A673 (cell line): ENCODE measurements at places on chromosomes 12 and 14. TPM values are rescaled to one million over a fixed set of nuclear protein-coding genes. Genes with fewer than 3 reads are reported as not detected.

- H3K27me3 ChIP-seq, result no peaks in the 10 kb centered on the region
- no peak overlapping the region for H3K4me3 ChIP-seq
These were observed 53.0 kb downstream of the IFNG-AS1 start for GRCh38 chr12:68042212-68042699.

- H3K4me1 ChIP-seq, result peaks cover 20% of the 10 kb centered on the region
- H3K4me3 ChIP-seq, result peak overlapping the region; percentile 89
- H3K36me3 ChIP-seq, result peaks cover 4% of the 10 kb centered on the region
- peak overlapping the region; percentile 71 for H3K27ac ChIP-seq
These were observed 1.6 kb downstream of the CCDC88C start for GRCh38 chr14:91415794-91416743.

DNA sequence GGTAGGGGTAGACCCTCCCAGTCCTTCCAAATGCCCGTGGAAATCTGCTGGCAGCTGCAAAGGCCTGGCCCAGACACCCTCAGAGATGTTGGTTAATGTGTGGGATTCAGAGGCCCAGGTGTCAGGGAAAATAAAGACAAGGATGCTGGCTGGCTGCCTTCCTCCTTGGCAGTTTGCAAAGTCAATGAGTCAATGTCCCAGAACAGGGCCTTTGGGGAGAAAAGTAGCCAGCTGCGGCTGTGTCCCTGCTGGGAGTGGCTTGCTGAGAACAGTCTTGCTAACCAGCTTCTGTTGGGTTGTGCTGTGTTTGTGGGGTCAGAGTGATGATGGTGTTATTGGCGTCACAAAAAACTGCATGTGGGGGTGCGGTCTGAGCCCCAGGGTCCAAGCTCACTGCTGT, 29.2 kb downstream of the GLRX5 start:
- DNase-seq, result no peak
- H3K4me3 ChIP-seq, result no peak overlapping the region
- no peaks in the 10 kb centered on the region for H3K4me1 ChIP-seq
- H3K27ac ChIP-seq, result no peak overlapping the region
- no peaks in the 10 kb centered on the region for H3K27me3 ChIP-seq

- DNase-seq, result no peak
- H3K27ac ChIP-seq, result no peak overlapping the region
- H3K36me3 ChIP-seq, result no peaks in the 10 kb centered on the region
- H3K27me3 ChIP-seq, result no peaks in the 10 kb centered on the region
- H3K4me3 ChIP-seq, result no peak overlapping the region
These were observed 14.4 kb downstream of the TSPAN9 start for GRCh38 chr12:3091382-3092241.

DNA sequence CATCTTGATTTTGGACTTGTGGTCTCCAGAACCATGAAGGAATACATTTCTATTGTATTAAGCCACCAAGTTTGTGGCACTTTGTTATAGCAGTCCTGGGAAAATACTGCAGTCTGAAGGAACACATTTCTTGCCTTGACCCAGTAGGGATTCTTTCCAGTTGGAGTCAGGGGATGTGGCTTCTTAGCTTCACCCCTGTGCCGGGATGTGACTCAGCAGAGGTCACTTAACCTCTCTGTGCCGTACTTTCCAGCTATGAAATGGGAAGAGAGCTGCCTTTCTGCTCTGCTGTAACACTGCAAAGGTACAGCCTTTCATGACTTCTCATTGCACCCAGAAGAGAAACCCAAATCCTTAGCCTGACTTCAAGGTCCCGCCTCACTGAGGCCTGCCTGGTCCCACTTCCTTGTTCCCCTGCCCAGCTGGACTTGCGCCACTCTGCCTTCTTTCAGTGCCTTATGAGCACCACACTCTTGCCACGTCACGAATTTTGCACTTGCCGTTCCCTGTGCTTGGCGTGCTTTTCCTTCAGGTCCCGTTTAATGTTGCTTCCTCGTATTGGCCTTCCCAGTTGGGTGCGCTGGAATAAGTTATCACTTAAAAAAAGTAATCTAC, 24.2 kb downstream of the CHST11 start:
- H3K4me1 ChIP-seq, result no peaks in the 10 kb centered on the region
- H3K36me3 ChIP-seq, result no peaks in the 10 kb centered on the region
- H3K27ac ChIP-seq, result no peak overlapping the region
- H3K27me3 ChIP-seq, result no peaks in the 10 kb centered on the region
- H3K4me3 ChIP-seq, result no peak overlapping the region

- H3K36me3 ChIP-seq, result no peaks in the 10 kb centered on the region
- H3K4me3 ChIP-seq, result no peak overlapping the region
- H3K4me1 ChIP-seq, result peaks cover 5% of the 10 kb centered on the region
These were observed 50.0 kb downstream of the PPFIBP1 start for GRCh38 chr12:27573972-27574371.

GRCh38 chr14:36479344-36479743, 40.7 kb downstream of the NKX2-1 start:
- H3K36me3 ChIP-seq, result no peaks in the 10 kb centered on the region
- H3K4me1 ChIP-seq, result no peaks in the 10 kb centered on the region
- no peak for DNase-seq
- no peak overlapping the region for H3K4me3 ChIP-seq
- H3K27me3 ChIP-seq, result peaks cover 58% of the 10 kb centered on the region
- no peak overlapping the region for H3K27ac ChIP-seq

DNA sequence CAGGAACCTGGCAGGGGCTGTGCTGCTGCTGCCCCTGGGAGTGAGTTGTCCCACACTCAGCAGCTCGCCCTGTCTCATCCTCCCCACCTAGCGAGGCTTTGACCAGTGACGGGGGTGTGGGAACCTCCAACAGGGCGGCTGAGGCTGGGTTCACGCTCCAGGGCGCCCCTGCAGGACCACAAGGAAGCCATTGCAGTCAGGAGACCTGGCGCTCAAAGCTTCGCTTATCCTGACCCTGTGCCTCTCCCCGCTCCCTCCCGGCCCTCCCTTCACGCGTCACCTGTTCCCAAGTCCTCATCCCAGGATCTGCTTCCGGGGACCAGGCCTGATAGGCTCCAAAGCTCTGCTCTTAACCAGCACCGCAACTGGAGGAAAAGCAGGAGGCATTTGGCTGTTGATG, 272.0 kb upstream of the SFSWAP start:
- H3K27ac ChIP-seq, result no peak overlapping the region
- no peak for DNase-seq
- H3K36me3 ChIP-seq, result no peaks in the 10 kb centered on the region

- DNase-seq, result no peak
- no peaks in the 10 kb centered on the region for H3K36me3 ChIP-seq
- peaks cover 3% of the 10 kb centered on the region for H3K4me1 ChIP-seq
- no peaks in the 10 kb centered on the region for H3K27me3 ChIP-seq
- H3K4me3 ChIP-seq, result no peak overlapping the region
These were observed 50.4 kb downstream of the MAGOHB start for GRCh38 chr12:10563002-10563401.

DNA sequence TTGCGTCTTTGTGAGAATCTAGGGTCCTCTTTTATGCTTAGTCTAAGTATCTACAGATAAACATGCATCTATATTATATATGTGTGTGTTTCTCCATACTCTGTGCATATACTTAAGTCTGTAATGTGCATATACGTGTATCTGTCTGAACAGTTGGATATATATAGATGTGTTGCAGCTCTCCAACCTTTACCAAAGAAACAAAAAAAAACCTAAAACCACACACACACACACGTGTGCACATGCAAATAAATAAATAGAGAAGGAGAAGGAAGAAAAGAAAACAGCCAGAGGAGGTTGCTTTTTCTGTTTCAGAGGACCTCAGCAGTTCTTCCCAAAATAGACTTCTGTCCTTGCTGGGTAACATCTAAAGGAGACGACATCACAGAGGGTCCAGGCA, 244.9 kb downstream of the CACNA1C start:
- H3K27ac ChIP-seq, result no peak overlapping the region
- peaks cover 5% of the 10 kb centered on the region for H3K4me1 ChIP-seq

GRCh38 chr12:65495233-65495632, 216.8 kb downstream of the MSRB3 start:
- H3K27me3 ChIP-seq, result no peaks in the 10 kb centered on the region
- DNase-seq, result no peak
- no peak overlapping the region for H3K27ac ChIP-seq
- no peak overlapping the region for H3K4me3 ChIP-seq
- H3K36me3 ChIP-seq, result no peaks in the 10 kb centered on the region

GRCh38 chr12:49689785-49690184, 17.4 kb downstream of the FMNL3 start:
- no peak for DNase-seq
- H3K36me3 ChIP-seq, result no peaks in the 10 kb centered on the region
- no peak overlapping the region for H3K4me3 ChIP-seq
- no peaks in the 10 kb centered on the region for H3K27me3 ChIP-seq
- peaks cover 3% of the 10 kb centered on the region for H3K4me1 ChIP-seq

DNA sequence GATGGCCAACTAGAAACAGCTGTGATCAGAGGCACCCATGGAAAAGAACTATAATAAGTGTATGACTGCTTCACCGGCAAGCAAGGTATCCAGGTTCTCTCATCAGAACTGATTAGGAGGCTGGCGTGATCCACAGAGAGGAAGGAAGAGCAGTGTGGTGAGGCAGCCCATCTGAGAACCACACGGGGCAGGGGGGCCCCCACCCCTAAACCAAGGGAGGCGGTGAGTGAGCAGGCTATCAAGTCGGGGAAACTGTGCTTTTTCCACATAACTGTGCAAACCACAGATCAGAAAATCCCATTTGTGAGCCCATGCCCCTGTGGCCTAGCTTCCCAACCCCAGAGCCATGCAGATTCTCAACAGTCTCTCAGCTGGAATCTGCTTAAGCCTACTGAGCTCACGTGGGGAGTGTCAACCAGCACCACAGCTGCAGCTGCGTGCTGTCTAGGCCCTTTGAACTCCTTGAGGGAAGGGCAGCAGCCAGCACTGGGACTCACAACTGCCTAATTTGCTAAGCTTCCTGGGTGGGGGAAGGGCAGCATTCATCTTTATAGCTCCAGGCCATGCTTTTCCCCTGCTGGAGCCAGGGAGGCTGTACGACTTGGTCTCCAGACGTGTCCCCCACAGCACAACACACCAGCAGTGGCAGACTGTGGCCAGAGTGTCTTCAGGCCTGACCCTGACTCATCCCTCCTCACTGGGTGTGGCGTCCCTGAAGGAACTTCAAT, 444.4 kb upstream of the ATP2B1 start:
- no peaks in the 10 kb centered on the region for H3K36me3 ChIP-seq
- H3K27ac ChIP-seq, result no peak overlapping the region
- peak; percentile 6 for DNase-seq
- H3K27me3 ChIP-seq, result no peaks in the 10 kb centered on the region
- H3K4me3 ChIP-seq, result no peak overlapping the region

DNA sequence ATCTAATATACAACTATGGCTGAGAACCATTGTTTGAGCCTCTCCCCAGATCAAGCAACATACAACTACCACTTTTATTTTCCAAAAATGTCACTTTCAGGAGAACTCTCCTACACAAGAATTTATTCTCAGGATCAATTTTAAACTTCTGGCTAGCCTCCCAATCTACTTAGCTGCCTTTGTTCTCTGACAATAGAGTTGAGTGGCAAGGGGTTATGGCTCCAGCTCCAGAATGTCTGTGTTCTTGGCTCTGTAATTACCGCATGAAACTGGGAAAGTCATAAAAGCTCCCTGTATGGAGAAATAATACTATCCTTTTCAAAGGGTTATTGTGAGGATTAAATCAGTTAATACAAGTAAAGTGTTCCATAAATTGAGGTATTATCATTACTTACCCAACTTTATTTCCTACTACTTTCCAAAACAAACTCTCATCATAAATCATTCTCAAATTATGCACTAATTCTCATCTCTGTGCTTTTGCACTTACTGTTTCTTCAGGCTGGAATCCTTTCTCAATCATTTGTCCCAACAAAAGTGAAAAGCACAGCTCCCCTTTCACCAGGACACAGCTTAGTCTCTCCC, 121.9 kb downstream of the GARIN6 start:
- peak; percentile 38 for DNase-seq
- H3K27me3 ChIP-seq, result peaks cover 25% of the 10 kb centered on the region
- no peak overlapping the region for H3K27ac ChIP-seq
- H3K4me1 ChIP-seq, result no peaks in the 10 kb centered on the region
- H3K4me3 ChIP-seq, result no peak overlapping the region

- H3K4me3 ChIP-seq, result no peak overlapping the region
- peaks cover 25% of the 10 kb centered on the region for H3K4me1 ChIP-seq
- DNase-seq, result no peak
- H3K27ac ChIP-seq, result no peak overlapping the region
- peaks cover 64% of the 10 kb centered on the region for H3K36me3 ChIP-seq
These were observed 50.5 kb downstream of the SSH1 start for GRCh38 chr12:108806921-108807320.

DNA sequence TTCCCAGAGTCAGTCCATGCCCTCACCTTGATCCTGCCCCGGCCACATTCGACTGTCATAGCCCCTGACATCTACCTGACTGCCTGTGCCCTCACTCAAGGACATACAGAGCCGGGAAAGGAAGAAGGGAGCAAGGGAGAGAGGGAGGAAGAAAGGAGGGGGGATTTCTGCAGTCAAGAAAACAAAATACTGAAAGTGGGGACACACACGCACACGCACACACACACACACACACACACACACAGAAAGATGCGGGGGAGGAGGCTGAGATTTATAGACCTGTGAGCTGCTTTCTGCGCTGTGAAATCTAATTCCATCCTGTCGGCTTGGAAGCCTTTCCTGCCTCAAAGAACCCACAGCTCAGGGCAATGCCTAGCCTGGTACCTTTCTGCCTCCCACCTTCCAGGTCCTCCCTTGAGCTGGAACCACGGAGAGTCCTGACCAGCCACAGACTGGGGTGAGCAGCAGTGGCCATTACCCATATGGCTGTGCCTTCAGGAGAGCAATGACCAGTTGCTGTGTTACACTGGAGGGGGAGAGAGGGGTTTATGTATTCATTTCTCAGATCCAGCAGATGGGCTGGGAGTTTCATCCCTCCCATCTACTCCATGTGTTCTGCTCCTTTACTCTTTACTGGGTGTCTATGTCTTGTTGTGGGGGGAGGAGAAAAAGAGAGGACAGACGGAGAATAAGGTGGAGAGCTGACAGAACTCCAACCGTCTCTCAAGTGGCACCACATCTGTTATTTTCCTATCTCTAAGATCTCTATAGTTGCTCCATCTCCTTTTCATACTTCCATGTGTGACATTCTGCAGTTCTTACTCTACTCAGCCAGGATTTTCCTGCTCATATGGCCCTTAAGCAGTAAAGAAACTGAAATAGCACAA, 12.9 kb downstream of the C14orf93 start:
- DNase-seq, result peak; percentile 45
- no peaks in the 10 kb centered on the region for H3K27me3 ChIP-seq
- H3K4me1 ChIP-seq, result peaks cover 42% of the 10 kb centered on the region
- H3K4me3 ChIP-seq, result peak overlapping the region; percentile 8

GRCh38 chr12:102816816-102817434, 100.1 kb downstream of the PAH start:
- H3K36me3 ChIP-seq, result no peaks in the 10 kb centered on the region
- H3K27me3 ChIP-seq, result peaks cover 18% of the 10 kb centered on the region
- no peak overlapping the region for H3K27ac ChIP-seq
- H3K4me1 ChIP-seq, result no peaks in the 10 kb centered on the region

GRCh38 chr12:78725951-78726580, 138.5 kb upstream of the SYT1 start:
- no peak for DNase-seq
- no peak overlapping the region for H3K4me3 ChIP-seq
- peaks cover 39% of the 10 kb centered on the region for H3K4me1 ChIP-seq
- H3K36me3 ChIP-seq, result no peaks in the 10 kb centered on the region
- no peak overlapping the region for H3K27ac ChIP-seq

Gene ZC3H14
- 91.0 and 93.2 TPM in 2 replicates for total RNA-seq

Gene PLCZ1
- not detected in 2 replicates for total RNA-seq

Gene NTF3
- not detected in 2 replicates for total RNA-seq

Gene TEAD4
- 35.0 and 39.8 TPM in 2 replicates for total RNA-seq

Gene CCDC177
- total RNA-seq, result 0.09 TPM in 1 of 2 replicates, not detected in the other

Gene KCNK10
- not detected in 2 replicates for total RNA-seq

Gene EGLN3
- total RNA-seq, result 2.0 and 2.4 TPM in 2 replicates

Gene TMEM119
- total RNA-seq, result 1.0 TPM in 1 of 2 replicates, not detected in the other

Gene ASCL1
- total RNA-seq, result not detected in 2 replicates

Gene CACNA2D4
- 0.41 and 1.2 TPM in 2 replicates for total RNA-seq

Gene ZBTB39
- 17.4 and 18.2 TPM in 2 replicates for total RNA-seq

Gene RGS6
- total RNA-seq, result not detected in 2 replicates
